ENCODE measurements at places on chromosomes 1 and 21. TPM values are rescaled to one million over a fixed set of nuclear protein-coding genes. Genes with fewer than 3 reads are reported as not detected.

Gene ZBTB21
- polyA plus RNA-seq: 2.4 TPM

Gene CRP
- not detected for polyA plus RNA-seq

Gene BMP8A
- not detected for polyA plus RNA-seq

Gene ANXA9
- polyA plus RNA-seq: 0.63 TPM

Gene S100A7A
- polyA plus RNA-seq: not detected

Gene LGALS8
- 17.9 TPM for polyA plus RNA-seq

Gene CTSS
- 39.9 TPM for polyA plus RNA-seq

Gene SRP9
- 267 TPM for polyA plus RNA-seq

Gene GPR61
- polyA plus RNA-seq: not detected

Gene GPR25
- 0.75 TPM for polyA plus RNA-seq

Gene FAM72D
- 0.68 TPM for polyA plus RNA-seq

Gene FNBP1L
- polyA plus RNA-seq: 15.7 TPM

Gene MAP3K7CL
- polyA plus RNA-seq: 2.7 TPM

Gene HHAT
- polyA plus RNA-seq: 2.2 TPM

Gene NTPCR
- polyA plus RNA-seq: 51.8 TPM

Gene CELF3
- polyA plus RNA-seq: 0.92 TPM

Gene ATAD3B
- 8.2 TPM for polyA plus RNA-seq

Gene LENEP
- not detected for polyA plus RNA-seq

Gene FGR
- 9.9 TPM for polyA plus RNA-seq

Gene KCNJ10
- 0.78 TPM for polyA plus RNA-seq

Gene PALMD
- polyA plus RNA-seq: 15.0 TPM

Gene KRTAP7-1
- polyA plus RNA-seq: not detected

Gene CD5L
- polyA plus RNA-seq: not detected

Gene EXTL2
- 2.9 TPM for polyA plus RNA-seq

Gene LINGO4
- 0.06 TPM for polyA plus RNA-seq

Gene TRIM58
- polyA plus RNA-seq: 0.10 TPM

Gene PLA2G2D
- polyA plus RNA-seq: not detected

Gene LYST
- polyA plus RNA-seq: 4.9 TPM

Gene ATP1A4
- polyA plus RNA-seq: not detected

Gene HSD3B2
- polyA plus RNA-seq: 0.10 TPM

Gene RPAP2
- polyA plus RNA-seq: 6.1 TPM

Gene FOXD2
- polyA plus RNA-seq: 0.13 TPM

Gene SDHB
- 91.6 TPM for polyA plus RNA-seq

Gene DSCAM
- not detected for polyA plus RNA-seq

Gene IL19
- polyA plus RNA-seq: 3.1 TPM

Gene OPN3
- polyA plus RNA-seq: 15.1 TPM

Gene PRKACB
- polyA plus RNA-seq: 33.1 TPM

Gene FCRL2
- polyA plus RNA-seq: 1.8 TPM

Gene CFHR4
- polyA plus RNA-seq: not detected

Gene SRSF10
- polyA plus RNA-seq: 41.7 TPM

Gene SLC19A2
- 14.6 TPM for polyA plus RNA-seq

Gene ATF3
- polyA plus RNA-seq: 33.0 TPM

Gene DNASE2B
- 0.25 TPM for polyA plus RNA-seq

Gene ADAM15
- polyA plus RNA-seq: 159 TPM
